ENCODE measurements at places on chromosomes 3 and 15.

GRCh38 chr15:43489191-43489590, 3.8 kb downstream of the TP53BP1 start:
- no peak for DNase-seq

DNA sequence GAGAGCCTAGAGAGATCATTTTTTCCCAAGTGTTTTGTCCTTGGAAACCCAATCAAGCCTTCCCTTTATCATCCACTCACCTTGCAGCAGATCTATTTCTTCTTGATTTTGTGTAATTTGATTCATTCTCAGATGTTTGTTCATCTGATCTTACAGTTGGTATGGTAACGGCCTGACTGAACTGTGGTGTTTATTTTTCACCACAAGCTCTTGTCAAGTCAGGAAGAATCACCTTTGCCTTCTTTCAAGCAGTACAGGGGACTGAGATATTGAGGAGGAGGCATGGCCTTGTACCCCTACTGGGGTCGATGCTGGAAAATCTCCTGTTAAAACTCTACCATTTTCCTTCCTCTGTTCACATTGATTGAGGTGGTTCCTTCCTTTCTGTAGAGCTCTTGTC, 361.4 kb upstream of the CFAP20DC start:
- DNase-seq, result no peak

DNA sequence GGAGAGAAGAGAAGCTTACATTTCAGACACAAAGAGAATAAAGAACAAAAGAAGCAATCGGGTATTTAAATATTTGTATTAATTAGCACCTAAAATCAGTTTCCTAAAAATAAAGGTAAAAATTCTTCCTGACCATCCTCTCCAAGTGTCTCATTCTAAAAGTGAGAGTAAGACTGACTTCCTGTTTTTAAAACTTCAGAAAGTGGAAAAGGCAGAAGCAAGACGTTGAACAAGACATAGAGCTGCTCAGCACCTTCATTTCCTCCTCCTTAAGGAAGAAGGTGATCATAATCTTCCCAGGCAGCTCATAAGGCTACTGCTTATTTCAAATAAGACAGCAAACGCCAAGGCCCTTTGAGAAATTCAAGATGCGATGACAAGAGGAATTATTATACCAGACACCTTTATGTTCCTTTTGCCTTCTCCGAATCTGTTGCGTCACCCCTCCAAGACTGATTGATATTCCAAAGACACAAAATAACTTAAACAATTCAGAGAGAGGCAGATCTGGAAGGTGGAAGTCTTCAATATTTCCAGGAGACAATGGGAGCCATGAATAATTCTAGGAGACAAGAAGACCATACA, 238.8 kb upstream of the TLE3 start:
- DNase-seq, result no peak

DNA sequence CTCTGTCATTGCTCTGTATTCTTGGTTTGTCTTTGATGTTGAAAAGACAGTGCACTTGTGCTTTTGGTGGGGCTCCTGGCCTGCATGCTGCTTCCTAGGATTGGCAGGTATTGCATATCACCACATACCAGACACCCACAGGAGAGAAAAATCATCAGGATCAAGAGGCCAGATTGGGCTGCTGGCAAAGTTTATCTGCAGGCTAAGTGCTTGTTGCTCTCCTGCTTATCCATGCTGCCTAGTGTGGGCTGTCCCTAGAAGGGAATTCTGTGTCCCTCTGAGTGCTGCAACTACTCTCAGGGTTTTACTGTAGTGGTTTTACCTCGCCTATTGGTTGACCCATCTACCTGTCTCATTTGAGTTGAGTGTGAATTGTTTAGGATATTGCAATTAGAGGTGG, 833 bp upstream of the SLC22A13 start:
- DNase-seq, result no peak

DNA sequence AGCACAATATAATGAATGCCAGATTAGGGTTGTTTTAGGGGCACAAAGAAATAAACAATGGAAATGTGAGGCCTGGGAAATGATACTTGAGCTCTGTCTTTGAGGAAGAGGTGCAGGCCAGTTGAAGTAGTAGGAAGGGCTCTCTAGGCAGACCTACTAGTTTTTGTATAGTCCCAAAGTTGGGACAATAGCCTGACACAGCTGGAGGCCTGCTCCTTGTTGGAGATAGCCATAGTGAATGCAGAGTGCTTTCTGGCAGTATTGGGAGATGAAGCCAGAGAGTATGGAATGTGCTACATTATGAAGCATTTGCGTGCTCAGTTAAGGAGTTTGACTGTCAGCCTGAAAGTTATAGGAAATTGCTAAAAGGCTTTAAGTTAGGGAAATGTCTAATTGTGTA, 251.2 kb upstream of the ZPLD1 start:
- no peak for DNase-seq

GRCh38 chr3:2266606-2267005, 167.9 kb downstream of the CNTN4 start:
- no peak for DNase-seq

DNA sequence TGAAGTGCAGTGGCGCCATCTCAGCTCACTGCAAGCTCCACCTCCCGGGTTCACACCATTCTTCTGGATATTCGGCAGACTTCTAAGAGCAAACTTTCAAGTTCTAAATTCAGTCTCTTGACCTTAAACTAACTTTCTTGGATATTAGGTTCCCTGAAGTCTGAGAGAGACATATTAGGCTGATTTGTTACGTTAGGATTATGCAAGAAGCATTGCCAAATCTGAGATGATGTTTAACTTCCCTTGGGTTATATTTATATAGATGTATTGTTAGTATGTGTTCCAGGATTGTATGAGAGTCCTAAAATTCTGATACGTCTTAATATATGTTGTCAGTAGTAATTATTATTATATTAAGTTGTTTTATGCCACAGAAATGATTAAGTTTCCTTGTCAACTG, 80.1 kb downstream of the SLC6A1 start:
- DNase-seq, result no peak

DNA sequence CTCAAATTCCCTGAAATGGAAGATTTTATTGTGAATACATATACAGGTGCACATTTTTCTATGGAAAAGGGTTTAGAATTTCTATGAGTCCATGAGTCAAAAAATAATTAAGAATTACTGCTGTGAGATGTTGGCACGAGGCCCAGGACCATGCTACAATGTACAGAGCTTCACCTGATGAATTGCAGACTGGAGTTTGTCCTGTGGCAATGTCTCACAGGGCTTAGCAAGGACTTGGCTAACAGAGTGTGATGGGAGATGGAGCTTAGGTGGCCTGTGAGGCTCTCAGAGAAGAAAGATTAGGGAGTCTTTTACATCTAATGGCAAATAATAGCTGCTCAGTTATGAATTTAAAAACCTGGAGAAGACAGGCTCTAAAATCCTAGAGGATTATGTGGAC, 219.5 kb upstream of the CBLB start:
- DNase-seq, result no peak

DNA sequence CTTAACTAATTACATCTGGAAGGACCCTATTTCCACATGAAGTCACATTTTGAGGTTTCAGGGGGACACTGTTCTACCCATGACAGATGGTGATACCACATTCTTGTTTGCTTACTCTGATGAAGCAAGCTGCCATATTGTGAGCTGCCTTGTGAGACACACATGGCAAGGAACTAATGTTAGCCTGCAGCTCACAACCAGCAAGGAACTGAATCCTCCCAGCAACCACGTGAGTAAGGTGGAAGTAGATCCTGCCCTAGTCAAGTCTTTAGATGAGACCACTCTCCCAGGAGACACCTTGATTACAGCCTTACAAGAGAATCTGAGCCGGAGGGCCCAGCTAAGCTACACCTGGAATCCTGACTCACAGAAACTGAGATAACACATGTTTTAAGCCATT, 160.1 kb downstream of the PDE8A start:
- no peak for DNase-seq

- no peak for DNase-seq
These were observed 6.4 kb upstream of the SH2D7 start for GRCh38 chr15:78085928-78086327.

GRCh38 chr3:127851899-127852298, 29.6 kb upstream of the MGLL start:
- no peak for DNase-seq

DNA sequence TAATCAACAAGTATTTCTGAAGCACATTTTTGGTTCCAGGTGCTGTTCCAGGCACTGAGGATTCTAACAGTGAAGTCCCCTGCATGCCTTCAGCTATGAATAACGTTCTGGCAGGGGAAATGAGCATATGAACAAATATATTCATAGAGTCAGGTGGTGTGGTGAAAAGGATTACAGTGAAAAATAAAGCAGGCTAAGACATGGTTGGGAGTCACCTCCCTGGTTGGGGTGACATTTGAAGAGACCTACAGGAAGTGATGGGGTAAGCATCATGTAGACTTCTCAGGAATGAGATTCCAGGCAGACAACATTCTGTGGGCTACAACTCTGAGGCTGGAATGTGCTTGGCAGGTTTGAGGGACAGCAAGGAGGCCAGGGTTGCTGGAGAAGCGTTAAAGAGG, 15.0 kb downstream of the FRMD4B start:
- DNase-seq, result no peak

- DNase-seq, result no peak
These were observed 340.8 kb downstream of the PLOD2 start for GRCh38 chr3:145820170-145820569.

DNA sequence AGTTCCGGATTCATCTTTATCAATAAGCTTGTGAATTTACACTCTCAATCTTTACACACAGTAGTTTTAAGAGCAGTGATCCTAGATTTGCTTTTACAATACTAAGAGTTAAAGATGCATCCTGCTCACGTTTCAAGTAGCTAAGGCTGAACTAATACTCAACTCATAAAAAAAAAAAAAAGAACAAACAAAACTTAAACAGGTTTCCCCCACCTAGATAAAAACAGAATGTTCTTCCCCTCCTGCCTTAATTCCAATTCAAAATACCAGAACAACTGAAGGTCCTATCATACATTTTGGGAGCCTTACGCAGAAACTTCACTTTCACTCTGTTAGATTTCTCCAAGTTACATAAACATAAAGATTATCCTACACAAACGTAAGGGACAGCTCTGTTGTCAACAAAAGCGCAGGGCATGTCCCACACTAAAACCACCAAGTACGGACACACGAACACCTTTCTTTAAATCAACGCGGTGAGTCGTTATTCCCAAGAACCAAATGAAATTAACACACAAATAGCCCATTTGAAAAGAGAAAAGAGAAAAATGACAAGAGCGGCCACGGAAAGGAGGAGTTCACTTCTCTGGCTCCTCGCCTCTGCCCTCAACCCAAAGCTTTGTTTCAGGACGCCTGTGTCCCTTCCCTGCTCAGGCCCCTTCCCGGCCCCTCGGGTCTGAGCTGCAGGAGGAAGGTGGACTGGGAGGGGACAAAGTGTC, 941 bp downstream of the CBLB start:
- DNase-seq, result no peak

DNA sequence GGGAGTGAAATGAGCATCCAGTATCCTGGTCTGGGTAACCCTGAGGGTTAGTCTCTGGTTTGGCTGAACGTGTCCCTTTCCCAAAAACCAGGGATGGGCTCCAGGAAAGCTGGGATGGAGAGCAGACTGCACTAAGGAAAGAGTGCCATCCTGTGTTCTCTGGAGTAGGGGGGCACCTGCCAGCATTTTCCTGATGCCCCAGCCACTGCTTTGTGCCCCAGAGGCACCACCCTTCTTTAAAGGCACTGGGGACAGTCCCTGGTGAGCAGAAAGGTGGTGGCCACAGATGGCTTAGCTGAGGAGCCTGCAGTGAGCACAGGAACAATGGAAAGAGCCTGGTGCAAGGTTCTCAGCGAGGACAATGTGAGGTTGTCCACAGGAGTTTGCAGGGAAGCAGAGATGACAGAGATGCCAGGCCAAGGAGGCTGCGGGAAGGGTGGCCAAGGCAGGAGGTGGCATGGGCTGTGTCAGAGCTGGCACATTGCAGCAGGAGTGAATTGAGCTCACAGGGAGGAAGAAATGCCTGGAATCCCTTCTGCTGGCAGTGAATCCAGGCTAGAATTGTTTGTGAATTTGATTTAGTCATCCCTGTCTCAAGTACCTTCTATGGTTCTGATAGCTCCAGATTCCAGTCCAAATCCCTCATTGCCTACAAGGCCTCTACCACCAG, 39.9 kb downstream of the AMOTL2 start:
- DNase-seq, result no peak

GRCh38 chr3:5128849-5129248, 6.8 kb downstream of the ARL8B start:
- DNase-seq, result no peak

GRCh38 chr3:59567661-59568060, 517.8 kb upstream of the CFAP20DC start:
- DNase-seq, result no peak

DNA sequence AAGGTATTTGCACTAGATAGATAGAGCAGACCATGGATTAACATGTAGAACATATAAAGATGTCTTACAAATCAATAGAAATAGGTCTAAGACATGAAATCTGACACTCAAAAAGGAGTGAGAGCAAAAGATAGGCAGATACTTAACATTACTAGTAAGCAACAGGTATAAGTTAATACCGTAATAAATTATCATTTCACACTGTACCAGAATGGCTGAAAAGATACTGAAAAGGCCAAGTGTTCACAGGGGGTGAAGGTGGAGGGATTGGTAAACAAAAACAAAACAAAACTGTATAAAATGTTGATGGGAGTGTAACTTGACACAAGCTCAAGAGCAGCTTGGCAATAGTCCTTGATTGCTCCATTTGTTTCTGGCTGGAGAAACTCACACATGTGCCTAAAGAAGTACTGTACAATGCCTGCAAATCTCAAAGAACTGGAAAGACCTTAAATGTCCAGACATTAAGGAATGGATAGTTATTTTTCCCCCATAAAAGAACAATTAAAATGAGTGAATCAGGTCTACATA, 3.5 kb downstream of the NSMCE3 start:
- no peak for DNase-seq

DNA sequence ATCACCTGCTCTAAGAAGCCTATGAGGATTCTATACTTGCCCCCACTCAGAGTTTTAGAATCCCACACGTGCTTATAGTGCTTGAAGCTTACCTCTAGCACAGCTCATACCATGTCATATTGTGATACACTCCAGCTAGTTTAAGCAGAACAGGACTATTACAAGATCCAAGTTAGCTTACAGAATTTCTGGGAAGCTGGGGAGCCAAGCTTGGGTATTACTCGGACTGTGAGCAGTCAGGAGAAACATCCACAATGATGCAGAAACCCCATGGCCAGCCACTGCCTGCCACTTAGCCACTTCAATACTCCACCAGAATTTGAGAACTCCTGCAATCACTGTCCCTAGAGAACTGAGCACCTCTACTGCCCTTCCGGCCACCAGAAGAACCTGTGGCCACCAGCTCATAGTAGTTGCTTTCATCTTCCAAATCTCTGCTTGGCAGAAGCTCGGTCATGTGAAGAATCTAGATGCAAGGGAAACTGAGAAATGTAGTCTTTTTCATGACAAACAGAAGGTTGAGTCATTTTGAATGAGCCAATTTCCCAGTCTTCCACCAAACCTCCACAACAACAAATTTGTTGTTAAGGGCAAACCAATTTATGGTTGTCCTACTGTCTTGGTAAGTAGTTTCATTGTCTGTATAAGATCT, 27.7 kb upstream of the SSR3 start:
- DNase-seq, result no peak

Measured in activated T-cell treated with anti-CD3 and anti-CD28 coated beads, Interleukin-2, amount 50 U/mL, for 1 hour (primary cell).